Activated CD4-positive, alpha-beta T cell treated with anti-CD3 and anti-CD28 coated beads for 36 hours (primary cell): ENCODE measurements at places on chromosomes 3 and 15. TPM values are rescaled to one million over a fixed set of nuclear protein-coding genes. Genes with fewer than 3 reads are reported as not detected.
A peak's percentile ranks its signal among the peaks of the same experiment; 100 is the strongest.

XCR1 gene
- not detected for total RNA-seq

KLHL40 gene
- not detected for total RNA-seq

PLA2G4E gene
- total RNA-seq, result not detected

P2RY14 gene
- 0.16 TPM for total RNA-seq

DNA sequence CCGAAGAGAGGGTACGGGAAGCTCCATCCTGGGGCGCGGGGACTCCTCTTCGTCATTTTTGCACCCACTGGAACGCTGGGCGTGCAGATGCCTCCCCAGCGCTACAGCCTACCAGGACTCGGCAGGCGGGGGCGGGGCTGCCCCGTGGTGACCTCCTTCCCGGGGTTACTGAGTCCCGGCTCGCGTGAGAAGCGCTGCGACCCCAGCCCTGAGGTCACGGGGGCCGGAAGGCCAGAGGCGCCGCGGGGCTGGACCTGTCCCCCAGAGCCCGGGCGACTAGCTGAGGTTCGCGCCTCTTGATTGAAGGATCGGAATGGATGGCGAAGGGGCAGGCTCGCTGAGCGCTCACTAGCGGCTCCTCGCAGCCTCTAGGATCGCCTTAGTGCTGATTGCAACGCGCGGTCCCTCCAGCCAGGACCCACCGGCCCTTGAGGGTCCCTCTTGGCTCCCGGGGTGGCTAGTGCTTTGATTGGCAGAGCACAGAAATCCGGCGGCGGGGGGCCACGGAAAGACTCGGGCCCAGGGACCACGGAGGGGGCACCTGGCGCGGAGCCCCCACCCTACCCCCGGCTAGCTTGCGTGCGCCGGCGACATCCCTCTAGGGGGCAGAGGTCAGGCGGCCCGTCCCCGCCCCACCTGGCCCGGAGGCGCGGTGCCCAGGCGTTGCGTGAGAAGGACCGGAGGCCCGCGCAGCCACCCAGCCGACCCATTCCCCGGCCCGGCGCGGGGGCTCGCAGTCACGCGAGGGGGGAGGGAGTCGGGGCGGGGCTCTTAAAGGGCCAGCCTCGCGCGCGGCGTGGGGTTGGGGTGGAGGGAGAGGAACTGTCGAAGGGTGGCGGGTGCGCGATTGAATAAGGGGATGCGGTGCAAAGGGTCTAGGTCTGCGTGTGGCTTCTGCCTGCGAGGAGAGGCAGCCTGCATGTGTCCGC, 781 bp upstream of the CYP1A1 start:
- DNase-seq, result peak; percentile 79

DNA sequence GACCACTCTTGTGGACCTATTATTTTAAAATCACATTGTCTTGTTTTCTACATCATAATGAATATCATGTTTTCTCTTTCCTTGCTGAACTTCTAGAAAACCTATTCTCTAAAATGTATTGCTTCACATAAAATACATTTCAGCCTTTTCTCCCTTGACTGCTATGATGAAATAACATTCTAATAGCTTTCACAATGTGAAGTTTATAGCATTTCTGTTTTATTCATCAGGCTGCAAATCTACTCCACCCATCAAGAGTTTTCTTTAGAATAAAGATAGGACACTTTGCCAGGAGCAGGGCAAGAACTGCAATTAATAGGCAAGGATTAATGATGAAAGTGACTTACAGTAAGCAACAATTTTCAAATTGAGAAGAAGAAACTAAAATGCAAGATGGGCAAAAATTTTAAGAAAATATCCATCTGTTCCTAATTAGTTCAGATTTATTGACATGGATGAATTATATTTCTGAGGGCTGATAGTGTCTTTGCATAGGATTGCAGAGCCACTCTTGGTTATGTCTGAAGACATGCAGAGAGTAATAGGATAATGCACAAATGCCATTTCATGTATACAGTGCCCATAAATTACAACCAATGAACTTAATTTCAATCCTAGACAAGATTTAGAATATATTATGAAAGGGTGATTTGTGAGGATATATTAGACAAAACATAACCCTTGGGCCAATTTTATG, 21.7 kb downstream of the LEKR1 start:
- DNase-seq, result no peak

DNA sequence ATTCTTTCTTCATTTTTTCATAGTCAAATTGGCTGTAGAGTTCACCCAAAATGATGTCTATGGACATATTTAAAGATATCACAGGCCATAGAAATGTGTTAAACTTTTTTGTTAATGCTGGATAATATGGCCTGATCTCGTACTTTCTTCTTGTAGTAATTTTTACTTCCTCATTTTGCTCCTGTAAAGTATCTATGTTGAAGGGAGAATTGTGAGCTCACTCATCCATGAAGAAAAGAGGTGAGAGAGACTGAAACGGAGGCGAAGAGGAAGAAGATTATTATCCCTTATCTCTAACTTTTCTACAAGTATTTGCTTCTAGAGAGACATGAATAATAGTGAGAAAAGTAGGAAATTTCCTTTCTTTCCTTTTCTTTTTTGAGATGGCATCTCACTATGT, 613.8 kb upstream of the TBL1XR1 start:
- DNase-seq, result no peak

- peak; percentile 24 for DNase-seq
Measured at GRCh38 chr3:189195302-189195701, 23.5 kb downstream of the TPRG1 start.
